Osteoblast (primary cell): ENCODE measurements at places on chromosomes 13 and 19. TPM values are rescaled to one million over a fixed set of nuclear protein-coding genes. Genes with fewer than 3 reads are reported as not detected.

RFXAP gene
- total RNA-seq: 2.9 and 3.8 TPM in 2 replicates

KLF5 gene
- 4.0 and 5.9 TPM in 2 replicates for total RNA-seq

BICRA gene
- 3.8 and 4.7 TPM in 2 replicates for total RNA-seq

ZNF576 gene
- 7.4 and 9.4 TPM in 2 replicates for total RNA-seq

OSCAR gene
- total RNA-seq: 0.36 and 0.59 TPM in 2 replicates

CYP2B6 gene
- total RNA-seq: not detected in 2 replicates

IGSF23 gene
- not detected in 2 replicates for total RNA-seq

KLK7 gene
- total RNA-seq: not detected in 2 replicates

CD33 gene
- total RNA-seq: not detected in 2 replicates

MBD3 gene
- total RNA-seq: 76.9 and 78.5 TPM in 2 replicates

CLDN10 gene
- not detected in 2 replicates for total RNA-seq

NDUFA11 gene
- 235 and 265 TPM in 2 replicates for total RNA-seq

KLK14 gene
- total RNA-seq: not detected in 2 replicates

RPS5 gene
- total RNA-seq: 1,166 and 1,239 TPM in 2 replicates

SHKBP1 gene
- total RNA-seq: 16.3 and 18.9 TPM in 2 replicates

CFD gene
- 8.3 and 19.9 TPM in 2 replicates for total RNA-seq
